Effector memory CD4-positive, alpha-beta T cell (primary cell): ENCODE measurements at places on chromosomes 7 and 10.

DNA sequence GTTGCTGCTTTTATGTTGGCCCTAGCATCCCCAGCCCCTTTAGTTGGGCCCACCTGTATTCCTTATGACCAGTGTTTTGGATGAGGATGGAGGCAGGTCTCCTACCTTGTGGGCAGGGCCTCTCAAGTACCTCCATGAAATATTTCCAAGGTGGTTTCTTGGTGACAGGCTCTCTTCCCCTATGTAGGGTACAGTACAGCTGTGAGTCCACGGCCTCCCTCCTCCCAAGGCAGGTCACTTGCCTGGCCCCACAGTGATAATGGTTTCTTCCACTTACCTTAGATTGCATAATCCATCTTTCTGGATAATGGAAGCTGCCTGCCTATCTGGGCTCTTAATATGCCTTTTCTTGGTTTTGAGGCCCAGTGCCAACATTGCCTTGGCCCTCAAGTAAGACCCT, 110.4 kb downstream of the NT5C2 start:
- no peaks in the 10 kb centered on the region for H3K4me1 ChIP-seq
- DNase-seq = no peak
- H3K4me3 ChIP-seq = no peak overlapping the region
- H3K36me3 ChIP-seq = peaks cover 23% of the 10 kb centered on the region
- H3K27ac ChIP-seq = no peak overlapping the region
- H3K27me3 ChIP-seq = no peaks in the 10 kb centered on the region

- H3K27me3 ChIP-seq = no peaks in the 10 kb centered on the region
- DNase-seq = no peak
- H3K4me3 ChIP-seq = no peak overlapping the region
- no peak overlapping the region for H3K27ac ChIP-seq
- no peaks in the 10 kb centered on the region for H3K4me1 ChIP-seq
- H3K36me3 ChIP-seq = no peaks in the 10 kb centered on the region
Measured at GRCh38 chr7:105325216-105325904, 63.4 kb downstream of the SRPK2 start.

- no peaks in the 10 kb centered on the region for H3K36me3 ChIP-seq
- no peaks in the 10 kb centered on the region for H3K27me3 ChIP-seq
- DNase-seq = no peak
- no peak overlapping the region for H3K27ac ChIP-seq
Measured at GRCh38 chr7:127776776-127777386, 124.9 kb downstream of the SND1 start.

DNA sequence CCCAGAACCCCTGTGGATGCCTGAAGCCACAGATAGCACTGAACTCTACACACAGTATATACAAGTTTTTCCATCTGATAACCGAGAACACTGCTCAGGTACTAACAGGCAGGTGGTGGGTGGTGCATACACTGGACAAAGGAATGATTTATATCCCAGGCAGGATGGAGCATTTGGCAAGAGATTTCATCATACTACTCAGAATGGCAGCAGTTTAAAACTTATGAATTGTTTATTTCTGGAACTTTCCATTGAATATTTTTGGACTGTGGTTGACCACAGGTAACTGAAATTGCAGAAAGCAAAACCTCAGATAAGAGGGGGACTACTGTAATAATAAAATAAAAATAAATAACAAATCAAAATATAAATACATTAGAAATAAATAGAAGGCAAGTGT, 10.9 kb upstream of the KCNMA1 start:
- no peak overlapping the region for H3K27ac ChIP-seq
- DNase-seq = no peak
- no peaks in the 10 kb centered on the region for H3K27me3 ChIP-seq
- H3K36me3 ChIP-seq = no peaks in the 10 kb centered on the region
- H3K4me3 ChIP-seq = no peak overlapping the region
- no peaks in the 10 kb centered on the region for H3K4me1 ChIP-seq

DNA sequence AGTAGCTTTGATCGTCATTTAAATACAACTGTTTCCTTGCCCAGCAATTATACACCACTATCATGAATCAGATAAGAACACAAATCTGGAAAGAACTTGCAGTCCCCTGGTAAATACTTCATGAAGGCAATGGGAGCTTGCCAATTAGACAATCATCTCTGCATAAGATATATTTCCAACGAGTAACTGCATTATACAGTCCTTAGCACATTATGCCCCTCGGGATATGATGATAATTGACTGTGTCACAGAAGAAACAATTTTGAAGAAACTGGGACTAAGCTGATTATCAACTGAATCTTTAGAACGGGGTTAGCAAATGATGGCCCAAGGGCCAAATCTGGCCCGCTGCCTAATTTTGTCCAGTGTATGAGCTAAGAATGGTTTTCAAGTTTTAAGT, 155.7 kb downstream of the TRIL start:
- no peaks in the 10 kb centered on the region for H3K27me3 ChIP-seq
- H3K4me3 ChIP-seq = no peak overlapping the region
- H3K27ac ChIP-seq = no peak overlapping the region
- H3K4me1 ChIP-seq = no peaks in the 10 kb centered on the region

DNA sequence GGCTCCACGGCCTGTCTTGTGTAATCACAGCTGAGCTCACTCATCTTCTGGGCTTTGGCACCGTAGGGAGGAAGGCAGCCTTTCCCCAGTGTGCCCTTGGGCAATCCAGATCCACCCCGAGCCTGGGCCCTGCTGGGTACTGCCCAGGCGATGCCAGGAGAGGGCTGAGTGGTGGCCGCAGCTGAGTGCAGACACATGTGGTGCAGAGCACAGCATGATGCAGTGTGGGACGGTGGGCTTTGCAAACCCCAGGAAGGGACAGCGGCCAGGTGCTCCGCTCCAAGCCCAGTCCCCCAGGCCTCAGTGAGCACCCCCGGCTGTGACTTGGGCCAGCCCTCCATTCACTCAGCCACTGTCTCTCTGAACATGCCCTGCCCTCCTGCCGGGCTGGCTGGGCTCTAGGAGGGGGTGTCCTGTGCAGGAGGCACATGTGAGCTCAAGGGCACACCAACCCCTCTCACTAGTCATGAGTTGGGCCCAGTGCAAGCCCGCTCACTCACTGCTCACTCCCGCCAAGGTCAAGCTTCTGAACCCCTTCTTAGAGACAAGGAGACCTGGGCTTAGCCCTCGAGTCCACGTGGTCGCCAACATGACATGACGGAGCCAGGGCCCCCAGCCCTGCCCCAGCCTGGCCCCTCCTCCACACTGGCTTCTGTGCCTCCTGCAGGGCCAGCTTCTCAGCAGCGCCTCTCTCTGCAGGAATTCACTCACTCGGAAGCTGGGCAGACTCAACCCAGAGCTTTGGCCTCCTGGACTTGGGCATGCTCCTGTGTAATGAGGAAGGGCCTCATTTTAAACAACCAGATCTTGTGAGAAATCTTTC, 77.5 kb upstream of the INSIG1 start:
- DNase-seq = no peak
- no peak overlapping the region for H3K27ac ChIP-seq
- no peaks in the 10 kb centered on the region for H3K4me1 ChIP-seq
- no peaks in the 10 kb centered on the region for H3K36me3 ChIP-seq
